ENCODE measurements at places on chromosomes 13 and 19.

DNA sequence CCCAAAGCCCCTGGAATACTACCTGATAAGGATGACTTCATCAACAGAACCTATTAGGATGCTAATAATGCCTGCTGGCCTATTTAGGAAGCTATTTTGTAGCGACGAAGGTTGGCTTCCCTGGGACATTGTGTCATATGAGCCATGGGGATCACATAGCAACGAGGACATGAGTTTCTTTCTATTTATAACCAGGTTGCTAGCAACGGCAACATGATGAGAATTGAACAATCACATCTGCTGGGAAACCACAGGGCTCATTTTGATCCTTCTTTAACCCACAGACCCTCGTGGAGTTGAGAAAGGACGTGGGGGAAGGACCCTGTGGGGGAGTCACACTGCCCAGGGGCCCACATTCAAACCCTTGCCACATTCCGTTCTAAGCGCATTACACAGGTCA, 172.2 kb downstream of the COL4A1 start:
- ATAC-seq: no peak

DNA sequence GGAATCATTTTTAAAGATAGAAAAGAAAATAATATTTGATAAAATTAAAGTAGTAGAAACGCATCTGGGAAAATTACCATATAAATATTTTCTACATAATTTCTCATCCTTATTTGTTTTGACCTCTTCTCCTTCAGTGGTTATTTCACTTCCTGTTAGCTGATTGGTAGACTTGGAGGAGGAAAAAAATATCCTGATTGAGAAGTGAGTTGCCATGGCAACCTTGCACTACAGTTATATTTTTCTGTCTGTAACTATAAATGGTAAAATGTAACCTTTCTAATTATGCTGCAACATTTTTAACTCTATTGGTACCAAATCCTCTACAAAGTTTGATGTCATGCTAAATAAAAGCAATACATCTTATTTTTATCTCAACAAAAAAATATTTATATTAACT, 45.2 kb downstream of the SCEL start:
- ATAC-seq: no peak

GRCh38 chr13:97275776-97276501, 53.8 kb downstream of the MBNL2 start:
- ATAC-seq: no peak

- ATAC-seq: no peak
Measured at GRCh38 chr13:45799451-45799850, 52.1 kb downstream of the SIAH3 start.
